ENCODE measurements at places on chromosomes 13 and 19.

- no peak for DNase-seq
These were observed 1.1 kb downstream of the ARHGAP35 start for GRCh38 chr19:46861691-46862502.

- peak; percentile 47 for DNase-seq
These were observed 43.1 kb downstream of the PCCA start for GRCh38 chr13:100131863-100132574.

DNA sequence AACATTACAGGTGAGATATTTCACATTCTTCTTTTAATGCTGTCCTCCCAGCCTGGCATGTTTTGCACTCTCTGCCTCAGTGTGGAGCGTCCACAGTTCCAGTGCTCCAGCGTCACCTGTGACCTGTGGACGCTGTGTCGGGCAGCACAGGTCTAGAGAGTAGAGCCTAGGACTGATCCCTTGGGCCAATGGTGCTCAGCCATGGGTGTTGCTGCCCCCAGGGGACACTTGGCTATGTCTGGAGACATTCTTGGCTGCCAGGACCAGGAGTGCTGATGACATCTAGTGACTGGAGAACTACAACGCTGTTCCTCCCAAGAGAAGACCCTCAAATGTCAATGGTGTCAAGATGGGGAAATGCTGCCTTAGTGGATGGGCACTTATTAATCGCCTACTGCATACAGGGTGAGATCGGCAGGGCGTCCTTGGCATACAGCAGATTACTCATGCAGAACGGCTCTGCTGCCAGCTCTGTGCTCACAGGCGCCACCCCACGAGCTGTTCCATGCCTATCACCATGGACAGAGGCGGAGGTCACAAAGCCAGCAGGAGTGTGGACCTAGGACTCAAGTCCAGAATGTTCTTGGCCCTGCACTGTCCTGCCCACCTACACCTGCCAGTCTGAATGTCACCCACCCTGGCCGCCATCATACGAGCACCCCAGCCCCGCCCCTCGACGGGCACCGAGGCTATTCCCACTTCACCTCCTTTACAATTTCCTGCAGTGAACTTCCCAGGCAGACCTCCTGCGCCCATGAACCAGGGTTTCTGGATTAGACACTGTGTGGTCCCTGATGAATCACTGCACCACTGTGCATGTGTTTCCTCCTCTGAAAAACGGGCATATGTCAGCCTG, 13.9 kb upstream of the MADCAM1 start:
- DNase-seq, result no peak

- DNase-seq, result no peak
These were observed 2.1 kb downstream of the TEX30 start for GRCh38 chr13:102771298-102772041.

DNA sequence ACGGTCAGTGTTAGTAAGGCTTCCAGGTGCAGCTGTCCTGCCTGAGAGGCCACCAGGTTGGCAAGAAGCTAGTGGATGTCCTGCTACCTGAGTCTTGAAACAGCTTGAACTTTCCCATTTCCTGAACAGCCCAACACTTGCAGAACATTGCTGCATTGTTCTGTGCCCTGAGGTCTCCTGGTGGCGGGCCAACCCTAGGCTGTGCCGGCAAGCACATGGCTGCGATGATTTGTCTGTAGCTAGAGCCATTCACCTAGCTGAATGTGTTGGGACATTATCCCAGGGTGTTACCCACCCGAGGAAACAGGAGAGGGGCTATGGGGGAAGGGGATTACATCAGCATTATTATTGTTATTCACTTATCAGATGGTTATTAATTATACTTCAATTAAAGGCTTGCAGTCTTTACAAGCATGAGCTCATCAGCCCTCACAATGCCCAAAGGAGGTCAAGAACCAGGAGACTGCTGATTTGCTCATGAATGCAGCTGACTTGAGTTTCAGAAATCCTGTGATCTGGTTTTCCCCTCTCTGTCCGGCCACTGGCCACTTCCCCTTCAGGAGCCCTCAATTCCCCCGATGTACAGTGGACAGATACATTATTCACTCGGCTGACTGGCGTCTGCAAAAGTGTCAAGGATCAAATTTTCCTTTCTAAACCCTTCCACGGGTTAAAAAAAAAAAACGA, 187.6 kb upstream of the TSC22D1 start:
- no peak for DNase-seq

DNA sequence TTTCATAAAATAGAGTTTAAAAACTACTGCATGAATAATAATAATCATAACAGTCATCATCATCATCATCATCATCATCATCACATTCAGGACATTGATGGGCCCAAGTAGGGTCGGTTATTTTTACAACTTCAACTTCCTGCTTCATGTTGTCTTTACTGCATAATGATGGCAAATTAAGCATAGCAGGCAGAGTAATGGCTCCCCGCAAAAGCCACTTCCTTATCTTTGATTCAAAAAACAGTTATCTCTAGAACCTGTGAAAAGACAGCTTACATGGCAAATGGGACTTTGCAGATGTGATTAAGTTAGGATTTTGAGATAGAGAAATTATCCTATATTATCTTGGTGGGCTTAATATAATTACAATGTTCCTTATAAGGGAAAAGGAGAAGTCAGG, 792.9 kb downstream of the LIG4 start:
- DNase-seq, result no peak

- DNase-seq, result no peak
These were observed 163.7 kb downstream of the KLF12 start for GRCh38 chr13:73970421-73971055.

DNA sequence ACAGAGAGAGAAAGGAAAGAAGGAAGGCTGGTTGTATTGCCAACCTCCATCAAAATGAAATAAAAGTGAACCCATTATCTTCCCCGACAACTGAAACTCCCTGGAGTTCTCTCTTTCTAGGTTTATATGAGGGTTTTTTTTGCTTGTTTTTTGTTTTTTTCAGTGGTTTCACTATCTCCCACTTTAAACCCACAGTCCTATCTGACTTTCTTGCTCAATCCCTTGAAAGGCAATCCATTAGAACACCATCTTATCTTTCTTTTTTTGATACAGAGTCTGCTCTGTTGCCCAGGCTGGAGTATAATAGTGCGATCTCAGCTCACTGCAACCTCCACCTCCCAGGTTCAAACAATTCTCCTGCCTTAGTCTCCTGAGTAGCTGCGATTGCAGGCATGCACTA, 158.0 kb upstream of the MIR17HG start:
- no peak for DNase-seq

- no peak for DNase-seq
These were observed 48.8 kb downstream of the TSHZ3 start for GRCh38 chr19:31300422-31300821.

- DNase-seq, result no peak
These were observed 6.2 kb downstream of the ZC3H4 start for GRCh38 chr19:47107202-47107952.

GRCh38 chr13:26184791-26185250, 37.3 kb downstream of the RNF6 start:
- peak; percentile 30 for DNase-seq

DNA sequence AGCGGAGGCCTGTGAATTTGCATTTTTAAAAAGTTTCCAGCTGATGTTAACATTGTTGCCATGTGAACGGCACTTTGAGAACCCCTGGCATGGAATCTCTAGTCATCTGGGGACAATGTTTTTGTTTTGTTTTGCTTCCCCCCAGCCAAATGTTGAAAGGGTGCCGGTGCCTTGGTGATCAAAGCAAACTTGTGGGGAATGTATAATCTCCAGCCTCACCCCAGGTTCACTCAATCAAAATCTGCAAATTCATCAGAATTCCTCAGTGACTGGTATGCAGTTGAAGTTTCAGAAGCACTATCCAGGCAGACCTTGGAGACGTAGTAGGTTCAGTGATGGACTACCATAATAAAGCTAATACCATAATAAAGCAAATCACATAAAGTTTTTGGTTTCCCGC, 428.7 kb downstream of the MYO16 start:
- DNase-seq, result no peak

- no peak for DNase-seq
These were observed 31.1 kb downstream of the CEACAM8 start for GRCh38 chr19:42563352-42564210.

GRCh38 chr13:30373727-30374126, 48.6 kb upstream of the UBE2L5 start:
- DNase-seq, result no peak

- peak; percentile 85 for DNase-seq
These were observed at the start of gene FBXW9 for GRCh38 chr19:12696366-12697335. Gene FBXW9, minus strand, starts transcription at chr19:12696631. Its CDS starts 50 bp downstream, at chr19:12696581.

GRCh38 chr19:7007859-7008258, 13.4 kb downstream of the MBD3L2B start:
- no peak for DNase-seq

GRCh38 chr19:17862711-17863519, 3.2 kb downstream of the RPL18A start:
- no peak for DNase-seq

DNA sequence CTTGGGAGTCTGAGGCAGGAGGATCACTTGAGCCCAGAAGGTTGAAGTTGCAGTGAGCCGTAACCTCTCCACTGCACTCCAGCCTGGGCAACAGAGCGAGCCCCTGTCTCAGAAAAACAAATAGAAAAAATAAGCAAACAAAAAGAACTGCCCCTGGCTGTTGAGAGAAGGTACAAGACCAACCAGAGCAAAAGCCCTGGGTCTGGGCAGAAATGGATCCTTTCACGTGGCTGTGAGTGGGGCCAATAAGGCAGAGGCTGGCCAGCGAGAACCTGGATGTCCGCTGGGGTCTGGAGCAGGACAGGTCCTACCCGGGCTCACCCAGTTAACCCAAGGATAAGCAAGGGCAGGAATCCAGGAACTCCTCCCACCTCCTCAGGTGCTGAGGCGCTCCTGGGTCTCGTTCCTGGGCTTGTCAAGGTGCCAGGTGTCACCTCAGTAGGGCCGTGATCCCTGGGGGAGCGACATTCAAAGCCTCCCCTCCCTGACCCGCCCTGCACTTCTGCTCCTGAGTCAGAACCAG, 4.7 kb upstream of the SLC5A5 start:
- no peak for DNase-seq

DNA sequence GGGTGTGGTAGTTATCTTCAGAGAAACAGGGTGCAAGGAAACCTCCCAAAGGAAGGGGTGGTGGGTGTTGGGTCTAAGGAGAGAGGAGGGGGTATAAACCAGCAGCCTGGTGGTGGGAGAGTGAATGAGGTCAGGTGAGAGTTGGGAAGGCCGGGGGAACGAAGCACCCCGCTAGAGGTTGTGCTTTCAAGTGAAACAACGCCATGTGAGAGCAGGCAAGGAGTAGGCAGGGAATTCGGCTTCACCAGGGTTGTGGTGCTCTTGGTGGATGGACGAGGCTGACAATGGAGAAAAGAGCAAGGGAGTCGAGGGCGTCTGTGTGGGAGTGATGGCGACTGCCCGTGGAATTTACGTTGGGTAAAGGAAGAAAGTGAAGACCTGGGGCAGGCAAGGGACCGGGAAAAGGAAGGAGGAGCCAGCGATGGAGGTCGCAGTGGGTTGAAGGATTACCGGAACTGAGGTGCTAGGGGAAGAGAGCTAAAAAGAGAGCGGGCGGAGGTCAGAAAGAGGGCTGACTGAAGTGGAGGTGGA, 2.1 kb upstream of the MLNR start:
- DNase-seq, result no peak

DNA sequence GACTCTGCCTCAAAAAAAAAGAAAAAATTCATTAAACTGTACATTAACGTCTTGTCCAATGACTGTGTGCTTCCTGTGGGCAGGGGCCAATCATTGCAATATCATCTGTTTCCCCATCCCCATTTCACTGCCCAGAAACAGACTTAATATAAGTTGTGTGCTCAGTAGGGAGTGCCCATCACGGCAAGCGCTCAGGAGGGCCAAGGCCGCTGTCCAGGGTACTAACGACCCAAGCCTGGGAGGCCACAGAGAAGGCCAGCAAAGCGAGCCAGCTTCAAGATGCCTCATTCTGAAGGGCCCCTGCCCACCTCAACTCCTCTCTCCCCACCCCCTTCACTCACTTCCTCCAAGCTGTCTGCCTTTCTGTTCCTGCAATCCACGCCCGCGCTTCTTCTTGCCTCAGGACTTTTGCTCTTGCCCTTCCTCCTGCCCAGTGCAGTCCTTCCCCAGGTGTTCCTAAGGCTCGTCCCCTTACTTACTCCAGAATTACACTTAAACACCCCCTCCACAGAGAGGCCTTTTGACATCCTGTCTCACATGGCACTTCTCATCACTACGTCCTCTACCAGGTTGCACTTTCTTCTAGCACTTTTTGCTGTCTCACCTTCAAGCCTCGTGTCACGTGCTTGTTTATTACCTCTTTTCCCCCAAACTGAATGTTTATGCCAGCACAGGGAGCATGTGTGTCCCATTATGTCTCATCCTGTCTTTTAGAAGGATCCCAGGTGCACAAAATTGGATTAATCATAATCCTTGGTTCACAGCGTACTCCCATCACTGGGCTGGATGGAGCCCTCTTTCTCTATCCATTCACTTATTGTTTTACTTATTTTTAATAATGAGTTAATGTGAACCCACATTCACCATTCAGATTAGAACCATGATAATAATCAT, 11.3 kb upstream of the POU2F2 start:
- DNase-seq, result no peak

GRCh38 chr19:13007292-13008045, 12.2 kb downstream of the NFIX start:
- DNase-seq, result no peak

DNA sequence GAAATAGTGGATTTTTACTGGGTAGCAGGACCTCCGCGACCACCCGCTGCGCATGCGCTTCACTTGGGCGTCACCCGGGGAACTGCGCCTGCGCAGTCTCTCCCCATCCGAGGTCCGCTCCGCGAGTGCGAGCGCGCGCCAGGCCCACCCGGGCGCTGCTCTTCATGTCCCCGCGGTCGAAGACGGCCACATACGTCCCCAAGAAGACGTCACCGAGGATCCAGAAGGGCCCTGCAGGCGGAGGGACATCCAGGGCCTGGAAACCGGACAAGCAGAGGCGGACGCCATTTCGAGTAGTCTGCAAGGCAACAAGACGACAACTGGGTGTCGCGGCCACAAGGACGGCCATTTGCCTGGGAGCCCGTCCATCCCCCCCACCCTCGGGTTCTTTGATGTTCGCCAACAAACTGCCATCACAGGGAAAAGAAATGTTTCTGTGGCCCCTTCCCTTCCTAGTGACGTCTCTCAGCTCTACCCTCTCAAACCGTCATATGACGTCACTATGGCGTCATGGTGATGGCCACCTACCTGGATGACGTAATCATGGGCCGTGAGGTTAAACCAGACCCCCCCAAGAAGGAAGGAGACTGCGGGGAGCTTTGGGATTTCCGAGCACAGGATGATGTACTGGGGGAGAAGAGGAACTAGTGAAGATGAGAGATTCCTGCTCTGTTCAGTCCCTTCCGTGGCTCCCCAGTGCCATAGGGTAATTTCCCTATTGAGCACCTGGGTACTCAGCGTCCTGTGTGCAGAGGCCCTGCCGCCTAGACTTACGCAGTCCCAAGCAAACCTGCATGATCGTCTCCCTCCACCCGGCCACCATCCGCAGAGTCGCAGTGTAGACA, 6.7 kb downstream of the NAPSA start:
- DNase-seq, result no peak

Measured in fibroblast of skin of left biceps (primary cell).